ENCODE measurements at places on chromosomes 16 and 17. TPM values are rescaled to one million over a fixed set of nuclear protein-coding genes. Genes with fewer than 3 reads are reported as not detected.

The PRAC1 gene
- total RNA-seq: not detected

DNA sequence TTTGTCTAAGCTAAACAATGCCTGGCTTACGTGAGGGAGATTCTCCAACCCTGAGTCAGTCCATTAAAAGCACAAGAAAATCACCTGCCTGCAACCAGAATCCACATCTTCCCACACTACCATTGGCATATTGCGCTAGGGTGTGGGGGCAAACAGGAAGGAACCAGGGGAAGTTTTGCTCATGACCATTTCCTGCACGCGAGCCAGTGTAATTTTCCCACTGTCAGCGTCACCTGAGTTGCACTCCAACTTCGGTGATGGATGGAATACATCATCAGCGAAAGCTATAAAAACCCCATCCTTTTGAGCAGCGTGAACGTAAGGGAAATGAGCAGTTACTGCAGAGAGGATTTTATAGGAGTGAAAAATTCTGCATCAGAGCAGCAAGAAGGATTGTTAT, 167.9 kb upstream of the NOL11 start:
- DNase-seq: no peak

The MTMR4 gene
- total RNA-seq: 49.8 TPM

- DNase-seq: no peak
Observed at GRCh38 chr16:88831838-88832237, 20.1 kb upstream of the APRT start.

The RAPGEFL1 gene
- 3.8 TPM for total RNA-seq
